ENCODE measurements at places on chromosomes 5 and 9. TPM values are rescaled to one million over a fixed set of nuclear protein-coding genes. Genes with fewer than 3 reads are reported as not detected.

The ADAMTSL1 gene
- 0.35 TPM for polyA plus RNA-seq

- no peaks in the 10 kb centered on the region for H3K36me3 ChIP-seq
- no peak overlapping the region for H3K27ac ChIP-seq
- H3K4me1 ChIP-seq, result no peaks in the 10 kb centered on the region
- no peak overlapping the region for H3K4me3 ChIP-seq
These were observed 571.4 kb downstream of the ELAVL2 start for GRCh38 chr9:23254404-23255184.

The HMMR gene
- 16.2 TPM for polyA plus RNA-seq

The DMRT3 gene
- polyA plus RNA-seq, result not detected

DNA sequence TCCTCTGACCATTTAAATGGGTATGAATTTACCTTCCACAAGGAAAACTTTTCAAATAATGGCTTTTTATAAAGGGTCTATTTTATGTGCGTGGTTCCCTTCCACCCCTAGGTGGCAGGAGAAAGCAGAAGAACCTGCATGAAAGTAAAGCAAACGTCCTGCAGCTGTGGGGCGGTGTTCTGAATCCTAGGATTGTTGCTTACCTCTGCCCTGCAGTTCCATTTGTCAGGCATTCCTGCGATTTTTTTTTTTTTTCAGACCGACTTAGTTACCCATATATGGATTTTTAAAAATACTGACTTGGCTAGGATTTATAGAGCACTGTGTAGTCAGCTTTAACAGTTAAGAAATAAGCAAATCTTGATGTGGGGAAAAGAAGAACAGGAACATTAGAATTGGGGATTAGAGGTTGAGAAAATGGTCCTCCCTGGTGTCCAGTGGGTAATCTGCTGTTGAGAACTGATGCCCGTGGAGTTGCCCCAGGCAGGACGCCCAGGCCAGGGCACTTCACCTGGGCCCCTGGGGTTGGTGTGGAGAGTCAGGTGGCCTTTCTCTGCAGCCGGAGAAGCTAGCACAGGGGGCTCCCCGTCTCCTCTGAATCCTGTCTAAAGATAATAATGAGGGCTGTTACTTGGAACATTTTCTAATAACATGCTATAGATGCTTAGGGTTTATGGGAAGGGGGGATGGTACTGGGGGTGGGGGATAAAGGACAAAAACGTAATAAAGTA lies 30.4 kb upstream of the LTC4S start:
- H3K4me1 ChIP-seq, result peaks cover 41% of the 10 kb centered on the region
- no peak overlapping the region for H3K4me3 ChIP-seq
- DNase-seq, result no peak
- no peak overlapping the region for H3K27ac ChIP-seq

The WNT8A gene
- not detected for polyA plus RNA-seq

The TSSK1B gene
- polyA plus RNA-seq, result 0.07 TPM

DNA sequence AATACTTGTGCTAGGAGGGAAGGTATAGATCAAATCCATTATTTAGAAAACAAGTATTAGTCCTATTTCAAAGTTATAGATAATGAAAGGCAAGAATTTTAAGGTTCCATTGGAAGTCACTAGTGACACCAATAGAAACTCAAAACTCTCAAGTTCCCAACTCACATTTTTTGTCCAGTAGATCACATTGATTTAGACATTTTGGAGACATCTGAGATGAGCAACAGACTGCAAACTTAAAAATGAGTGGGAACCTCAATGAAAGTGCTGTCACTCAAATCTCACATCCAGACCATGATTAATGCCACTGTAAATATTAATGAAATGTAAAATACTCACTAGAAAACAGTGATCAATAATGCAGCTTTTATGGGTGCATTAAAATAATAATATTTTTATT lies 405.0 kb downstream of the ENC1 start:
- no peaks in the 10 kb centered on the region for H3K36me3 ChIP-seq
- DNase-seq, result no peak
- H3K4me3 ChIP-seq, result no peak overlapping the region
- H3K4me1 ChIP-seq, result peaks cover 43% of the 10 kb centered on the region
- H3K27me3 ChIP-seq, result no peaks in the 10 kb centered on the region

DNA sequence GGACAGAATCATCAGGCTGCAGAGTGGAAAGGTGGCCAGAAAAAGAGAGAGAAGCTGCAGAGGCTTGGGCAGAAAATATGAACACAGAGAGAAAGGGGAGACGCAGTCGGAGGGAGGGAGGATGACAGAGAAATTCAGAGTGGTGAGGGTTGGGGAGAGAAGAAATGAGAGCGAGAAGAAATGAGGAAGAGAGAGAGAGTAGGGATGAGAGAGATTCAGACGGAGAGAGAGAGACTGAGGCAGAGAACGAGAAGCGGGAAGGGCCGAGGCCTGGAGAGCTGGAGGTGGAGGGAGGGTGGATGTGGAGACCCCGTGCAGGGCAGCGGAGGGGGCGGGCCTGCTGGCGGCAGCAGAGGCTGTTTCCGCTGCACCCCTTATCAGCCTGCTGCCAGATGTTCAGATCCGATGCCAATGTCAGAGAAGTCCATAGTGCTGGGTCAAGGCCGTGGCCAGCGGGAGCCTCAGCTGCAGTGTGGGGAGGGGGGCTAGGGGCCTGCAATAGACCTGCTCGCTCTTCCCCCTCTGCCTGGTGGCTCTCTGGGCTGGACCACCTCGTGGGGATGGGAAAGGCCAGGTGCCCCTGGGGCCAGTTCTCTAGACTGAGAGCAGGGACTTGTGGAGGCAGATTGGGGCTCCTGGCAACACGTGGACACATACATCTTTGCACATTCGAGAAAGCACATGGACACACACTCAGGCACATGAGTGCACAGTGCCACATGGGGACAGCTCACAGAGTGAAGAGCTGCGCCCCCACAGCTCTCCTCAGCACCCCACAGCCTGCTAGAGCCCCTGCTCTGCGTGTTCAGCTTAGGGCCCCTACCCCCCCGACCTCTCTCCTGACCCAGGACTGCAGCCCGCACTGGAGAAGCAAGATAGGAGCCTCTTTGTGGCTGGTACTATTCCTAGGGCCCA lies 4.9 kb upstream of the NR5A1 start:
- no peak overlapping the region for H3K4me3 ChIP-seq
- no peak for DNase-seq
- no peaks in the 10 kb centered on the region for H3K27me3 ChIP-seq
- H3K27ac ChIP-seq, result no peak overlapping the region
- no peaks in the 10 kb centered on the region for H3K36me3 ChIP-seq
- no peaks in the 10 kb centered on the region for H3K4me1 ChIP-seq

DNA sequence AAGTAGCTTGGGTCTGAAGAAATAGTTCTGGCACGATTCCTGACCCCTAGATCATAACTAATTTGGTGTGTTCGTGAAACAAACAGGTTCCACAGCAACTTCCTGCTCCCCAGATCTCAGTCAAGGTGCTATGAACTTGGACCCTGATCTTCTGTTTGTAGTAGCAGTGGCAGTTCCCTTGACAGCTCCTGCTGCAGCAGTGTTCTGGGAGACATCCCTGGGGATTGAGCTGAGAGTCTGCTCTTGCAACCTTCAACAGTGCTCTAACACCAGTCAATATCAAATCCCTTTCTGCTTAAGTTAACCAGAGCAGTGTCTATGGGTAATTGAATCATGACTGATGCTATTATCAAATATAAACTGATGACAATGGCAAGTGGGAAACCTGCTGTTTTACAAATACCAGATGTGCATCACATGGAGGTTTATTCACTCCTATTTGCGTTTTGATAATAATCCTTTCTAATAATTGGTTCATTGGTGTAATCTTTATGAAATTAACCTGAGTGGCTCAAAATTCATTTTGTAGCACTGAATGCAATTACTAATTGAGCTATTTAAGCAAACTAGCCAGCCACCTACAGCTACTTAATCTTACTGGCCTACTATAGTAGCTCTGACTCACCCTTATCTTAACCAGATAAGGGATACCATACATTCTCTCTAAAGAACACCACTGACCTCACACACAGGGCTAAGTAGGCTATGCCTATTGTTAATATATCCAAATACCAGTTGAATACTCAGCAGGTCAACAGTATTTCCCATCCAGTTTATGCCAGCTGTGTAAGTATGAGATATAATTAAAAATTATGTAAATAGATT lies 21.9 kb downstream of the KDM4C start:
- H3K36me3 ChIP-seq, result no peaks in the 10 kb centered on the region
- peak; percentile 15 for DNase-seq
- no peak overlapping the region for H3K27ac ChIP-seq
- H3K4me1 ChIP-seq, result peaks cover 5% of the 10 kb centered on the region
- no peaks in the 10 kb centered on the region for H3K27me3 ChIP-seq
- no peak overlapping the region for H3K4me3 ChIP-seq

DNA sequence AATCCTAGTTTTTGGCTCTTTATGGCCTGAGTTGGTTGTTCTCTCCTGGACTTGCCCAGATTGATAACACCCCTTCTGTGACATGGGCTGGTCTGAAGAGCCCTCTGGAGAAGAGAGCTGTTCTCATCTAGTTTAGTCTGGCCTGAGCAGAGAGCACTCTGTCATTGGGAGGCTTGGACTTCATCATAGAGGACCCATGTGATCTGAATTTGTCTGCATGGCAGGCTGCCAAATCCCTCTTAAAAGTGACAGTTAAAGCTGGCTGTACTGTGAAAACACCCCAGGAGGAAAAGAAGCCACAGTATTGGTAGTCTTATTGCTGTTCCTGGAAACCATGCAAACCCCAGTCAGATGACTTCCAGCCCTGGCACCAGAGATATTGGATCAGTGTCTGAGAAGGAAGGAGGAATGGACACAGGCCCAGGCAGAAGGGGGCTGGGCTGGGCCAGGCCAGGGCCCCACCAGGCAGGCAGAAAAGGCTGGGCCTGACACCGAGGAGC lies 3.7 kb upstream of the WDR31 start:
- H3K4me3 ChIP-seq, result no peak overlapping the region
- DNase-seq, result no peak
- H3K4me1 ChIP-seq, result peaks cover 18% of the 10 kb centered on the region
- H3K27ac ChIP-seq, result no peak overlapping the region

Data from keratinocyte (primary cell).